A549 treated with GW870086 at 1 μM for 4 hours (cell line): ENCODE measurements at places on chromosomes 13 and 19. TPM values are rescaled to one million over a fixed set of nuclear protein-coding genes. Genes with fewer than 3 reads are reported as not detected.

Gene KLK11
- total RNA-seq, result 0.63 TPM in 1 of 5 replicates, not detected in the others

Gene F10
- total RNA-seq, result 0.09 TPM in 1 of 5 replicates, not detected in the others

Gene KLK12
- not detected in 5 replicates for total RNA-seq

Gene ZNF836
- total RNA-seq, result 0.21 to 2.5 TPM (median 0.82 TPM) in 5 replicates

Gene ARHGAP45
- 2.8 to 4.7 TPM (median 4.4 TPM) in 5 replicates for total RNA-seq

Gene MAST1
- 0.89 to 3.0 TPM (median 2.4 TPM) in 5 replicates for total RNA-seq

Gene SLC10A2
- total RNA-seq, result not detected in 5 replicates

Gene AZU1
- 0.15 to 0.41 TPM (median 0.35 TPM) in 4 of 5 replicates, not detected in the other for total RNA-seq

Gene CYP2S1
- 17.6 to 24.9 TPM (median 21.5 TPM) in 5 replicates for total RNA-seq

Gene GFY
- total RNA-seq, result 0.08 to 0.30 TPM (median 0.14 TPM) in 5 replicates

Gene ALKBH6
- 19.6 to 28.5 TPM (median 26.6 TPM) in 5 replicates for total RNA-seq

Gene ITGBL1
- total RNA-seq, result 1.4 to 1.8 TPM (median 1.7 TPM) in 5 replicates

Gene TIMM29
- total RNA-seq, result 12.7 to 19.1 TPM (median 18.4 TPM) in 5 replicates

Gene SUPT5H
- 163 to 198 TPM (median 184 TPM) in 5 replicates for total RNA-seq

Gene A1BG
- total RNA-seq, result 11.1 to 14.3 TPM (median 13.5 TPM) in 5 replicates

Gene TEKTIP1
- total RNA-seq, result not detected in 5 replicates

Gene LHB
- total RNA-seq, result not detected in 5 replicates
